ENCODE measurements at places on chromosomes 3 and 15.

DNA sequence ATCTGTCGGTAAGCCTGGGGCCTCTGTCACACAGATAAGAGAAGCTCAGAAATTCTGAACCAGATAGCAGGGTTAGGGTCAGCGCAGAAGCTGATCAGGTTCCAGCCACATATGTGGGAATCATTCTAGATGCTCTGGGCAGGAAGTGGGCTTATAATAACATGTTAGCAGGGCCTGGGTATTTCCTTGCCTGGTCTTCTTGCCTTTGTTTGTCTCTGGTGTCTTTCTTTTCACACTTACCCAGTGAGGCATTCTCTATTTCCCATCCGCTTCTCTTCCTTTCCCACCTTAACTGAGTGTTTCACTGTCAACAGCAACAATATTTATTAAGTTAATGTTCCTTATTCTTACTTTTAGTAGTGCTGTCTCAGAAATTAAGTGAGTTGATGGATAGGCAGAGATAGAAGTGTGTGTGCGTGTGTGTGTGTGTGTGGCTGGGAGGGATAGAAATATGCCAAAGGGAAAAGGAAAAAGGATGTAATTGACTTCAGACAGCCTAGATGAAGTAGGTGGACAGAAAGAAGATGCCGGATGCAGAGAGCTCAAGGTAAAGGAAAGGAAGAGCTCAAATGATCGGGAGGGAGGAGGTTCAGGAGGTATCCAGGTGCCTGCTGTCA, 2.0 kb downstream of the PLA1A start:
- DNase-seq: no peak

- no peak for DNase-seq
Measured at GRCh38 chr3:79154865-79155264, 612.9 kb downstream of the ROBO1 start.

GRCh38 chr3:36447061-36447460, 66.8 kb downstream of the STAC start:
- DNase-seq: no peak

GRCh38 chr3:5974630-5975322, 787.3 kb downstream of the EDEM1 start:
- DNase-seq: no peak

DNA sequence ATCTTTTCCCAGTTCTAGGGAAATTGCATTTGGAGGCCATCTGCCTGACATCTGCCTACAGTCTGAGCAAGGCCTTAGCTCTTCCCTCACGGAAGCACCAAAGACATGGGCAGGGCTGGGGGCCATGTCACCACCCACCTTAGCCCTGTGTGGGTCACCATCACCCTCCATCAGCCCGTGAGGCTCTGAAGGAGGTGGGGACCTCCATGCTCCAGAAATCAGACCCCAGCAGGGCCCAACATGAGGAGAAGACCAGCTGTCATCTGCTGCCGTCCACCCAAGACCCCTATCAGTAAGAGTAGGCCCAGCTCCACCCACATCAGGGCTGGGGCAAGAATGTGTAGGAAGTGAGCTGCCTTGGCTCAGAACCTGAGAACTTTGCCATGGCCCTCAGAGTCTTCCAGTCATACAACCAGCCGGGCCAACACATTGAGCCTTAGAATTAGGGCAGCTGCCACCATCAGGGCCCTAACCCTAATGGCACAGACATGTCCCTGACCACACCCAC, 1.9 kb downstream of the TMIE start:
- no peak for DNase-seq

GRCh38 chr3:180855364-180855763, 57.1 kb upstream of the FXR1 start:
- no peak for DNase-seq

GRCh38 chr3:12658593-12659058, 5.3 kb downstream of the RAF1 start:
- DNase-seq: no peak

DNA sequence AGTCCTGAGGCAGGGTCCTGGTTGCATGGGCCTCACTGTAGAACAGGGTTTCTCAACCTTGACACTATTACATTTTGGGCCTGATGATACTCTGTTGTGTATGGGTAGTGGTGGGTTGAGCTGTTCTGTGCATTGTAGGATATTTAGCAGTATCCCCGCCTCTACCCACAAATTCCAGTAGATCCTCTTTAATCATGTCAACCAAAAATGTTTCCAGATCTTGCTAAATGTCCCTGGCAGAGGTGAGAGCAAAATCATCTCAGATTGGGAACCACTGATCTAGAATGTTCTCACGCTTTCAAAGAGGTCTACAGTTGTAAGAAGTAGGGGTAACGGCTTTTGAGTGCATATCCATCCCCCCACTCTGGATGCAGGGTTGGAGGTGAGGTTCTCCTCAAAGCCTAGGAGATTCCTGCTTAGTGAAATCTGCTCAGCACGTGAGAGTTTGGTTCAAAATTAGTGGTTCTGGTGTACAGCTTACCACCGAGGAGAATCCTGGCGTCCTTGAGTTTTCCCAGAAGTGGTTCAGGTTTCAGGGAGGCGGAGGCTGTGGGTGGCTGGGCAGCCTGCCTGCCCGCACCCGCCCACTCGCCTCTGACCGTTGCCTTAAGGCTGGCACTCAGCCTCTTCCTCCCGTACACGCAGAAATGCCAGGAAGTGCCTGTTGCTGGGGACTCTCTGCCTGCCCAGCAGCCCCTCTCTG, 5.3 kb downstream of the ACVR2B start:
- DNase-seq: no peak

DNA sequence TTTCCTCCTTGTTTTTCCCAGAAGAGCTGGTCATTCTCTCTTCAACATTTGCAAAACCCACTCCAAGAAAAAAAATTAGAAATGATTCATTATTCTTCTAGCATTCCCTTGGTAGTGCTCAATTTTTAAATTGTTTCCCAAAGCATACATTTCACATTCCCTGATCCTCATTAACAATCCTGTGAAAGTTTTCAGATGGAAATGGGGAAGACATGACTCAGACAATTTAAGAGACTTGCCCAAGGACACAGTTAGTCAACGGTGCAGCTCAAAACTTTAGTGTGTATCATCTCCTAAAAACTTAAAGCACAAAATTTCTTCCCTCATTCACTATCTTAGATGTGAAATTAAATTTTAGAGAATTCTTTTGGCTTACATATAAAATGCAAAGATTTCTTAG, 17.1 kb upstream of the ABI3BP start:
- no peak for DNase-seq

DNA sequence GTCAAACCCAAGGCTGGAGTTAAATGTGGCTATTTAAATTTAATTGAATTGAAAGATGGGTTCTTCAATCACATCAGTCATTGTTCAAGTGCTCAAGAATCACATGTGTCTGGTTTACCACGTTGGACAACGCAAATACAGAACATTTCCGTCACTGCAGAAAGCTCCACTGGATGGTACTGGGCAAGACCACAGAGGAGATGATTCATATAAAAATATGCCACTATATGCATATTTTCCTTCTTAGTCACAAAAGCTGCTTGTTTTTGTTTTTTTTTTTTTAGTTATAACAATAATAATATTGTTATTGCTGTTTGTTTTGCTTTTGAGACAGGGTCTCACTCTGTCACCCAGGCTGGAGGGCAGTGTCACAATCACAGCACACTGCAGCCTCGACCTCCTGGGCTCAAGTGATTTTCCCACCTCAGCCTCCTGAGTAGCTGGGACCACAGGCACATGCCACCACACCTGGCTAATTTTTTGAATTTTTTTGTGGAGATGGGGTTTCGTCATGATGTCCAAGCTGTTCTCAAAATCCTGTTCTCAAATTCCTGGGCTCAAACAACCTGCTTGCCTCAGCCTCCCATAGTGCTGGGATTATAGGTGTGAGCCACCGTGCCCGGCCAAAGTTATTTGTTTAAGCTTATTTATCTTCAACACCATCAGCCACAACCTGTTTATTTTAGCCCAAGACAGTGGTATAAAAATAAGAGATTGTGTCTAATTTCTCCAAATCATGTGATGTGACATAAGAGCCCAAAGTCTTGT, 19.4 kb downstream of the RTP3 start:
- DNase-seq: no peak

- DNase-seq: no peak
Measured at GRCh38 chr15:78628227-78628626, 7.4 kb upstream of the CHRNA3 start.

DNA sequence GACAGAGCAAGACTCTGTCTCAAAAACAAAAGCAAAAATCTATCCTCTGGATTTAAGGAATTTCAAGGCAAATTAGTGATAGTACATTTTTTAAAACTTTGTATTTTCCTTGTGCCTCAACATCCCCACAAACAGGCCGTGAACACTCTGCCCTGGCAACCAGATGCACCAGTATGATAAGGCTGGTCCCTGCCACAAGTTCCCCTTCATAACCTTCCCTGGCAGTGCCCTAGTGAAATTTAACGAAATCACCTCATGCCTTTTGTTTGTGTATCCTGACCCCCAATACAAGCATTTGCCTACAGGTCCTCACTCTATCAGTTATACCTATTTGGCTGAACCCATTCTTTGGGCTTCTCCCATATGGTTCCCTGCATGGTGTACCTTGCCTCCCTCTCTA, 107.4 kb upstream of the FLNB start:
- DNase-seq: no peak

GRCh38 chr3:2098398-2099027, at the start of gene CNTN4:
Gene CNTN4, plus strand, starts transcription at chr3:2098866.
- no peak for DNase-seq

- DNase-seq: no peak
Measured at GRCh38 chr3:62632510-62633294, 242.5 kb downstream of the CADPS start.

GRCh38 chr15:98421419-98422129, 226.8 kb upstream of the IGF1R start:
- DNase-seq: peak; percentile 10

GRCh38 chr15:56353740-56354139, 11.5 kb upstream of the TEX9 start:
- no peak for DNase-seq

DNA sequence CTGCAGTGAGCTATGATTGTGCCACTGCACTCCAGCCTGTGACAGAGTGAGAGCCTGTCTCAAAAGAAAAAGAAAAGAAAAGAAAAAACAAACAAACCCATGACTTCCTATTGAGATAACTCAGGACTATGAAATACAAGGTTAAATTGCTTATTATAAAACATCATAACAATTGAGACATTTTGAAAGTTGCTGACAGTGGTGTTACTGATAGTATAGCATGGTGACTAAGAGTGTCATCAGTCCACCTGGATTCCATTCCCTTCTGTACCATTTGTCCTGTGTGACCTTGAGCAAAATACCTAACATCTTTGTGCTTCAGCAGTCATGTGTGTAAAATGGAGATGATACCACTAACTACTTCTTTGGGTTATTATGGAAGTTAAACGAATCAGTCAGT, 49.1 kb downstream of the ARHGEF26 start:
- DNase-seq: no peak

GRCh38 chr15:37586011-37586583, 348.3 kb upstream of the TMCO5A start:
- no peak for DNase-seq

GRCh38 chr3:73656241-73656890, 31.6 kb upstream of the PDZRN3 start:
- no peak for DNase-seq

- DNase-seq: no peak
Measured at GRCh38 chr3:189948724-189949045, 172.0 kb downstream of the P3H2 start.

DNA sequence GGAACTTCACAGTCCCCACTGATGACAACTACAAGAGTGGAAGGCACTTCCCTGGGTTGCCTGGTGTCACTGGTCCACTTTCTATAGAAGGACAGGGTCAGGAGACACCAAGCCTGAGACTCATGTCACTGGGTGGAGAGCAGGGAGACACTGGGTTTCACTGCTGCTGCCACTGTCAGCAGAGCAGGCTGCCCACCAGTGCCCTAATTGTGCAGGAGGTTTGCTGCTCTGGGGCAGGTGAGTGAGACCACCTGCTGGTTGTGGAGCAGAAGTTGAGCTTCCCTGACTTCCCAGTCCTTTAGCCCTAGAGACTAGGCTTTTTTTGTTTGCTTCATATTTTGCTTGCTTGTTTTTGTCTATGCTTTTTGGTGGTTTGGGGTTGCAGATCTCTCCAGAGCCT, 528.4 kb upstream of the RGMA start:
- no peak for DNase-seq

- DNase-seq: no peak
Measured at GRCh38 chr3:99475229-99475628, 163.2 kb upstream of the COL8A1 start.

GRCh38 chr3:135757421-135757820, 208.1 kb upstream of the PPP2R3A start:
- no peak for DNase-seq

DNA sequence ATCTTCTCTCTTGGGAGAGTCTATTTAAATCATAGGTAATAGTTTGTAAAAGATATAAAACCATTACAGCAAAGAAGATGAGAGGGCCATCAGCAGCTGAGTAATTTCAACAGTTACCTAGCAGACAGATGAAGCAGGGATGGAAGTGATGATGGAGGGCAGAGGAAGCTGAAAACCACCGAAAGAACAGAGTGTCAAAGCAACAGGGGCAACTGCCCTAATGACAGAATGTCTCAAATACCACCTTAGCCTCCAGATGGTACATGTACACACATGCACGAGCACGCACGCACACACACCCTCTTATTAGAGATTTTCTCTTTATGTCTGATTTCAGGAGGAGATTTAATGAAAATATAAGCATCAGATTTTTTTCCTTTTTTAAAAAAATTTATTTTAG, 64.5 kb downstream of the NEDD4 start:
- DNase-seq: no peak

DNA sequence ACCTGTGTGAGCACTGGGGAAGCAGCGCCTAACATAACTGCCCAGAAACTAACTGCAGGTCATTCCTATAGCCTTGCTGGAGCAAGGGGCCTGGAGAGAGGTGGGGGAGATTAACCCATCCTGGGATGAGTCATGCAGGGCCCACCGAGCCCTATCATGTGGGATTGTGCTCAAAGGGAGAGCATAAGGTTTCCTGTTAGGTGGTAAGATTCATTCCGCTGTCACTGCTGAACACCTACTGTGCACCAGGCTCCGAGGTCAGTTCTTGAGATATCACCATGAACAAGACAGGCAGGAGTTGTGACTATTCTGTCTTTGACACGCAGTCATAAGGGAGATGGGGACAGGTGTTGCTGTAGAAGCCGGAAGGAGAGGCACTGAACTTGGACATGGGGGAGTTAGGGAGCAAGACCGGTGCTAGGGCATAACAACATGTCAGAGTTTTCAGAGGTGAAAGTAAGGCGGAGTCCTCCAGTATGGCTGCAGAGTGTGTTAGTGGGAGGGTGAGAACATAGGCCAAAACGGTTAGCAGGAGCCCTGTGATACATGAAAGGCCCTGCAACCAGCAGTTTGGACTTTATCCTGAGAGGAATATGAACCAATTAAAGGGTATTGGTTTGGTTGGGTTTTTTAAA, 2.4 kb downstream of the SLC25A38 start:
- no peak for DNase-seq

GRCh38 chr15:90099868-90100831, 2.1 kb downstream of the IDH2 start:
- DNase-seq: no peak
